ENCODE measurements at places on chromosomes 16 and 17.

DNA sequence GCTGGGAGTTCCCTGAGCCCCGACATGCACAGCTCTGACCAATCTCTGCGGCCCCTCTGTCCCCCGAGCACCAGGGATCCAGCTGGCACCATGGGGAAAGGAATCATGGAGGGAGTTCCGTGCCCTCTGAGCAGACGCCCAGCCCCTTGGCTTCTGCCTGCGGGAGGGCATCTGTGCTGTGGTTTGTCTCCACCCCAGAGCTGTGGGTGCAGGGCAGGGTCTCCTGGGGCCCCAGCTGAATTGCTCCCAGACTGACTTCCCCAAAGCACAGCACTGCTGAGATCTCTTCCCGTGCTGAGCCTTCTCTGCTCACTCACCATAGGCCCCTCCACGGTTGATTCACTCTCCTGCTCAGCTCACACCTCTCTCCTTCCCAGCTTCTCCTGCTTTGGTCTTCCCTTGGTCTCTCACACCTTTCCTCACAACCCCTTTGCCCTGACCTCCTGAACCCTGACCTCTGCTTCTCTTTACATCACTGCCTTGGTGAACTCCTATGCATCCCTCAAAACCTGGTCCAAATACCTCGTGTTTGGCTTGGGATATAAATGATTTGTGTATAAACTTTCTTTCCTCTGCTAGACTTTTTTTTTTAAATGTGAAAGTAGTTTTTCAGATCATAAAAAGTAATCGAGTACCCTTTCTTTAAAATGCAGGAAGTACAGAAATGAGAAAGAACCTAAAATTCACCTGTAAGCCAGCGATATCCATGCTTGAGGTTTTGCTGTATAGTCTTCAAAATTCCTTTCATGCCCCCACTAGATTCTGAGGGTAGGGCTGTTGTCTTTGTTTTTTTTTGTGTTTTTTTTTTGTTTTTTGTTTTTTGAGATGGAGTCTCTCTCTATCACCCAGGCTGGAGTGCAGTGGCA, 265.3 kb downstream of the SEC14L1 start:
- DNase-seq, result no peak

GRCh38 chr17:30369995-30370394, 8.7 kb upstream of the CPD start:
- no peak for DNase-seq

GRCh38 chr17:76017481-76018339, 9.4 kb downstream of the EVPL start:
- DNase-seq, result no peak

- peak; percentile 34 for DNase-seq
These were observed 1.1 kb upstream of the ZNF747 start for GRCh38 chr16:30535777-30536190.

GRCh38 chr17:66929591-66929990, 34.9 kb upstream of the CACNG4 start:
- no peak for DNase-seq

GRCh38 chr17:65902155-65902554, 289.8 kb downstream of the CEP112 start:
- no peak for DNase-seq

DNA sequence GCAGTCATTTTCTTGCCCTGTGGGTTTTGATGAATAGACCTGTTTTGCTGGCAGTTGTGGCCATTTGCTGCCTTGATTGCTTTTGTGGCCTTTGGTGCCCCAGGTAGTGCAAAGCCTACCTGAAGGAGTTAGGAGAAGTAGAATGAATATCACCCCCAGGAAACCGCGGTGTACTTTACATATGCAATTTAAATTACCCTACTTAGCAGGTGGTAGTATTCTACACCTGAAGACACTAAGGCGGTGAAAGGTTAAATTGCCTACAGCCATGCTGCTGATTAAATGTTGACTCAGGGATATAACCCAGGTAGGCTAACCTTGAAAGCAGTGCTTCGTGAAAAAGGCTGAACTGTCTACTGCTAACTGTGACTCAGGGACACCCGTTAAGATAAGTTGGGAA, 27.2 kb upstream of the WWOX start:
- DNase-seq, result no peak

All from T-helper 17 cell (primary cell).